Endothelial cell of umbilical vein (primary cell): ENCODE measurements at places on chromosomes 3 and 15. TPM values are rescaled to one million over a fixed set of nuclear protein-coding genes. Genes with fewer than 3 reads are reported as not detected.

Gene NR2C2
- total RNA-seq, result 58.4 and 59.8 TPM in 2 replicates

DNA sequence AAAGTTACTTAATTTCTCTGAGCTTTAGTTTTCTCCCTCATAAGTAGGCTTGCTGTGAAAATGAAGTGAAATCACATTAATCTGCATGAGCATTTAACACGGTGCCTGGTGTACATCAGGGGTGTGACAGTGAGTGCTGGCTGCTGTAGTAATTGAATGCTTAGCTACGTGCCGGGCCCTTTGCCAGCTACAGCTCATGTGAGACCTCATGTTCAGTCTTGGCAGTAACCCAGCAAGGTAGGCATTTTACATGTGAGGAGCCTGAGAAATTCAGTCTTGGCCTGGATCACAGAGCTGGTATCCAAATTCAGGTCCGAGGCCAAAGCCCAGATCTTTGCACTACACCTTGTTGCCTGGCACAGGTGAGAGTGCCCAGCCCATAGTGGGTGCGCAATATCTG, 9.1 kb downstream of the GHRL start:
- peaks cover 10% of the 10 kb centered on the region for H3K36me3 ChIP-seq
- H3K4me3 ChIP-seq, result no peak overlapping the region
- no peaks in the 10 kb centered on the region for H3K4me1 ChIP-seq
- H3K27me3 ChIP-seq, result no peaks in the 10 kb centered on the region
- no peak for DNase-seq

DNA sequence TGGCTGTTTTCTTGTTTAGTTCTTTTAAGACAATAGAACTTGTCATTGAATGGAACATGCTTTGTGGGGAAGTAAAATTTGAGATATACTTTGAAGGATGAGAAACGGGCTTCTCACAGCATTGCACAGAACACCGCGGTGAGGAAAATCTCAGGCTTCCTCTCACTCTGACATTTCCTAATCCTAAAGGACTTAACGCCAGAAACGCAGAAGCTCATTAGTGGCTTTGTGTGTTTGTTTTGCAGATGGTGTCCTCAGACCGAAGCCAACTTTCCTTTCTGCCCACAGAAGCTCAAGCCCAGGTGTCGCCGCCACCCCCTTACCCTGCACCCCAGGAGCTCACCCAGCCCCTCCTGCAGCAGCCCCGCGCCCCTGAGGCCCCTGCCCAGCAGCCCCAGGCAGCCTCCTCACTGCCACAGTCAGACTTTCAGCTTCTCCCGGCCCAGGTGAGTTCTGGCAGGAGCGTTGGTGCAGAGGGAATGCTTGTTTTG, 78.9 kb upstream of the BLM start:
- H3K36me3 ChIP-seq, result peaks cover 29% of the 10 kb centered on the region
- H3K27ac ChIP-seq, result no peak overlapping the region
- no peak overlapping the region for H3K4me3 ChIP-seq
- no peak for DNase-seq
- no peaks in the 10 kb centered on the region for H3K27me3 ChIP-seq
- no peaks in the 10 kb centered on the region for H3K4me1 ChIP-seq

Gene C3orf85
- total RNA-seq, result not detected in 2 replicates

GRCh38 chr3:124078953-124079911, 87.3 kb upstream of the ROPN1 start:
- H3K27ac ChIP-seq, result no peak overlapping the region
- DNase-seq, result peak; percentile 34
- no peaks in the 10 kb centered on the region for H3K36me3 ChIP-seq
- H3K4me1 ChIP-seq, result no peaks in the 10 kb centered on the region
- H3K27me3 ChIP-seq, result no peaks in the 10 kb centered on the region

- no peaks in the 10 kb centered on the region for H3K27me3 ChIP-seq
- H3K27ac ChIP-seq, result no peak overlapping the region
- no peaks in the 10 kb centered on the region for H3K36me3 ChIP-seq
- DNase-seq, result no peak
- H3K4me1 ChIP-seq, result no peaks in the 10 kb centered on the region
- H3K4me3 ChIP-seq, result no peak overlapping the region
Observed at GRCh38 chr3:182406786-182407185, 386.5 kb upstream of the ATP11B start.

DNA sequence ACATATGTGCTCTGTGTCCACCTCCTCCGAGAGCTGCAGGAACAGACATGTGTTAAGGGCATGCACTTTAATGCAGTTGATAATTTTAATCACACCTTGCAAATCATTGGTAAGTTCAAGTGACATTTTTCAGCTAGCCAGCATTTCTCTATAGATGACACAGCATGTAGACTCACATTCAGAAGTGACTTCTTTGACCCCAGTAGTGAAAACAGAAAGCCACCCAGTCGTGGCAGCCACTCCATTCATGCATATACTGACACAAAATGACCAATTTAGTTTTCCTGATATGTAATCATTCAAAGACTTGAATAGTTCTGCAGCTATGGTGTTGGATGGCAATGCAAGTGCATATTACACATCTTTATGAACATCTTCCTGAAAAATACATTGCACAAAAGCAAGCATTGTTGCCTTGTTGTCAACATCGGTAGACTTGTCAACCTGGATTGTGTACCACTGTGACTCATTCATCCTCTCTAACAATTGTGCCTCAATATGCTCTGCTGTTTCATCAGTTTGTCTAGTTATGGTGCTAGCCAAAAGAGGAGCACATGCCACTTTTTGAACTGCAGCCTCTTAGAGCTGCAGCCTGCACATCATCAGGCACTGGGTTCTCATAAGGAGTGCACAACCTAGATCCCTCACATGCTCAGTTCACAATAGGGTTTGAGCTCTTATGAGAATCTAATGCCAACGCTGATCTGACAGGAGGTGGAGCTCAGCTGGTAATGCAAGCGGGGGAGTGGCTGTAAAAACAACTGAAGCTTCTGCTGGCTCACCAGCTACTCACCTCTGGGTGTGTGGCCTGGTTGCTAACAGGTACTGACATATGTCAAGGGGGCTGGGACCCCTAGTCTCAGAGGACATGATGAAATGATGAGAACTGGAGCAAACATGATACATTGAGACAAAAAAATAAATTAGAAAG, 622.0 kb downstream of the PYDC2 start:
- no peak overlapping the region for H3K27ac ChIP-seq
- H3K27me3 ChIP-seq, result no peaks in the 10 kb centered on the region
- no peaks in the 10 kb centered on the region for H3K36me3 ChIP-seq
- no peaks in the 10 kb centered on the region for H3K4me1 ChIP-seq
- H3K4me3 ChIP-seq, result no peak overlapping the region

DNA sequence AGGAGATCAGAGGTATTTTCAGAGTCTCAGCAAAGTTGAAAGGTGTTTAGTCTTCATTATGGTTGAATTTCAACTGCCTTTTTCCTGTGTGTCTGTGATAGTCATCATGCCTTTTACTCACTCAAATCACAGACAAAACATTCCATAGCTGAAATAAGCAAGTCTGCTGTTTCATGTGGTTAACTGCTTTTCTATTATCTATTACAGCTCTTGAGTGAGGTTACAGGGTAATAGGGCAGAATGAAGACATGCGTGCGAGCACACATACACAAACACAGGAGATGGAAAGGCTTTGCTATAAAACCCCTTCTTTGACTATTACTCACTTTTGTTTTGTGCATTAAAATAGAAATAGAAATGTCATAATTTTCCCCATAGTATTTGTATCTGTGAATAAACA, 192.6 kb upstream of the RARB start:
- no peak overlapping the region for H3K27ac ChIP-seq
- no peaks in the 10 kb centered on the region for H3K27me3 ChIP-seq
- no peak for DNase-seq
- no peak overlapping the region for H3K4me3 ChIP-seq
- no peaks in the 10 kb centered on the region for H3K36me3 ChIP-seq

- H3K4me1 ChIP-seq, result no peaks in the 10 kb centered on the region
- H3K4me3 ChIP-seq, result no peak overlapping the region
- H3K27me3 ChIP-seq, result no peaks in the 10 kb centered on the region
- H3K36me3 ChIP-seq, result no peaks in the 10 kb centered on the region
- DNase-seq, result no peak
- no peak overlapping the region for H3K27ac ChIP-seq
Observed at GRCh38 chr3:54901906-54902685, 25.8 kb downstream of the LRTM1 start.

DNA sequence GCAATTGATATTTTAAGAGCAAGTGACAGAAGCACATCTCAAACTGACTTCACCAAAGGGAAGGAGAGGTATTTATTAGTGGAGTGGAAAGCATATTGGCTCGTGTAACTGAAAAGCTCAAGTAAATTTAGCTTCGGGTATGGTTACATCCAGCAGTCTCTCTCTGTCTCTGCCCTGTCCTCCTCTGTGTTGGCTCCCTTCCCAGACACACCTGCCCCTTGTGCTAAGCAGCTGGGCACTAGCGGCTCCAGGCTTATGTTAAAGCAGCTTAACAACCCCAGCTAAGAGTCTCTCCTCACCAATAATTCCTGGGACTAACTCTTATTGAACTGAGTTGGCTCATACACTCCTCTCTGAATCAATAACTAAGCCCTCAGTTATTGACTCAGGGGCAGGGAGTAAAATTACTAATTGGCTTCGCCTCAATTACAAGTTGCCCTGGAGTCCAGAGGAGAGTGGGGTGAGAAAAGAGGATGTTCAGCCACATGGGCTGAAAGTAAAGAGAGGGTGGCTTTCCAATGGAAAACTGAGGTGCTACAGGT, 12.8 kb upstream of the SH3BP5 start:
- H3K4me1 ChIP-seq, result peaks cover 4% of the 10 kb centered on the region
- H3K36me3 ChIP-seq, result no peaks in the 10 kb centered on the region
- no peak for DNase-seq

DNA sequence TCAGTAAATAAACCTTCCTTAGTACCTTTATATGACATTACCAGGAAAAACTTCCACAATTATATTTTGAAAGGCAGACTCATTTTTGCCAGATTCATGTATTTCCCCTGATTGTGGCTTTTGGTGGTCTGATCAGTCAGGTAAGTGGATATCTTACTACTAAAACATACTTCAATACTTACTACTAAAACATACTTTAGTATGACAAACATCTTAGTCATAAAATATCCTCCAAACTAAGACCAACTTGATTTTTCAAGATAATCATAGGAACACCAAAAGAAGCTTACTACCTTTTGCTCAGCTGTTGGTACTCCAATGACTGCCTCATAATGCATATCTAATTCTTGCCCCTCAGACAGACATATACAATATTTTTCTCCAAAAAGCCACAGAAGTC, 9.3 kb downstream of the TJP1 start:
- no peak overlapping the region for H3K27ac ChIP-seq
- no peak for DNase-seq
- H3K27me3 ChIP-seq, result no peaks in the 10 kb centered on the region
- H3K4me3 ChIP-seq, result no peak overlapping the region

GRCh38 chr15:59298854-59299250, 73.8 kb downstream of the MYO1E start:
- DNase-seq, result no peak
- peaks cover 54% of the 10 kb centered on the region for H3K4me1 ChIP-seq
- no peaks in the 10 kb centered on the region for H3K27me3 ChIP-seq
- H3K27ac ChIP-seq, result no peak overlapping the region
- H3K36me3 ChIP-seq, result no peaks in the 10 kb centered on the region

DNA sequence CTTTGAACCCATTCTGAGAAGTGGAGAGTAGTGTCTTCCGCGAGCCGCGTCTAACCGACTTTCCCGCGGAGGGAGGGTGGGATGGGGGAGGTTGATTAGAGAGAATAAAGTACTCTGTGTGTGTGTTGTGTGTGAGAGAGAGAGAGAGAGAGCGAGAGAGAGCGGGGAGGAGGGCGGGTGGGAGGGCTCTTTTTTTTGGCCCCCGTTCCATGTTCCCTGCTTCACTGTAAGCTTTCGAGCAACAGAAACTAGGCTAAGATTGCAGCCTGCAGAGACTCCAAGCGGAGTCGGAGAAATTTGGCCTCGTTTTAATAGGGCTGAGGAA, 1.6 kb upstream of the MEIS2 start:
- H3K4me1 ChIP-seq, result peaks cover 13% of the 10 kb centered on the region
- no peak for DNase-seq
- no peak overlapping the region for H3K27ac ChIP-seq

DNA sequence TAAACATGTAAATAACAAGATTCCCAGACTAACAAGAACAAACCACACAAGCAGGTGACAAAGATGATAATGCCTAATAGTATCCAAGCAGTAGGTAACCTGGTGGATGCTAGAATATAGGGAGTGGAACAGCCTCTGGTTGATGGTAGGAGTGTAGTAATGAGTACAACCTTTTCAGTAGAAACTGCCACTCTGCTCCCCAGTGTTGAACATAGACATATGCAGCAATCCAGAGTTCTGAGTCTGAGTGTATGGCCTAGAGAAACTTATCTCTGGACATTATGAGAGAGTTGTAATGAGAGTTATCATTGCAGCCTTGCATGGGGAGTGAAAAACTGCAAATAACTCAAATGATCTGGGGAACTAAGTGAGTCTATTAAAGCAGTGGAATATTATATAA, 76.1 kb upstream of the ACAD9 start:
- peaks cover 14% of the 10 kb centered on the region for H3K36me3 ChIP-seq
- no peak for DNase-seq
- H3K27ac ChIP-seq, result no peak overlapping the region
- H3K4me3 ChIP-seq, result no peak overlapping the region
- H3K4me1 ChIP-seq, result peaks cover 29% of the 10 kb centered on the region
- no peaks in the 10 kb centered on the region for H3K27me3 ChIP-seq

GRCh38 chr15:68114356-68114755, 60.2 kb downstream of the PIAS1 start:
- peak overlapping the region; percentile 1 for H3K27ac ChIP-seq
- H3K4me3 ChIP-seq, result peak overlapping the region; percentile 29
- no peaks in the 10 kb centered on the region for H3K27me3 ChIP-seq
- H3K36me3 ChIP-seq, result no peaks in the 10 kb centered on the region

DNA sequence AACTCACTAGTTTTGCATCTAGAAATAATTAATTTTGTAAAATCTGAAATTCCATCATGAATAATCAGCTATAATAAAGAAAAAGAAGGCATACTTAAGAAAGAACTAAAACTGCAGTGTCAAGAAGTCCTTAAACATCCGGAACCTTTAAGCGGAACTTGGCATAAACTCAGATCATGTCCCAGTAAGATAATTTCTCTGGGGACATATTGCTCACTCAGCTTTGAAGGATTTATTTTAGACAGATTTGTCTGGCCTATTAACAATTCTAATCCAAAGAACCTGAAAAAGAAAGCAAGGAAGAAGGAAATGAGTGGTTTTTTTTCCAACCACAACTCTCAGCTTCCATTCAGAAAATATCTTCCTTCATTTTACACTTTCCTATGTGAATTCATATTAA, 850.3 kb downstream of the ROBO1 start:
- H3K27ac ChIP-seq, result no peak overlapping the region
- H3K27me3 ChIP-seq, result no peaks in the 10 kb centered on the region
- no peaks in the 10 kb centered on the region for H3K36me3 ChIP-seq
- H3K4me1 ChIP-seq, result peaks cover 2% of the 10 kb centered on the region
- H3K4me3 ChIP-seq, result no peak overlapping the region

DNA sequence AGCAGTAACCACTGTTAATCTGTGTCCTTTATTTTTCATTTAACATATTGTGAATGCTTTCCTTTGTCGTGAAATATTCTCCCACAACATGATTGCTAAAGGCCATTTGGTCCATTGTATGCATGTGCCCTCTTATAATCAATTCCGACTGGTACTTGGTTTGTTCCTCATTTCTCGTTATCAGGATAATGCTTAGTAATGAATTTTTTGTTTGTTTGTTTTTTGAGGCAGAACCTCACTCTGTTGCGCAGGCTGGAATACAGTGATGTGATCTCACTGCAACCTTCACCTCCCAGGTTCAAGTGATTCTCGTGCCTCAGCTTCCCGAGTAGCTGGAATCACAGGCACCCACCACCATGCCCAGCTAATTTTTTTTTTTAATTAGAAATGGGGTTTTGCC, 22.0 kb downstream of the SPATA12 start:
- no peak for DNase-seq
- no peak overlapping the region for H3K4me3 ChIP-seq
- H3K36me3 ChIP-seq, result no peaks in the 10 kb centered on the region
- peaks cover 22% of the 10 kb centered on the region for H3K4me1 ChIP-seq
- H3K27ac ChIP-seq, result no peak overlapping the region
- peaks cover 2% of the 10 kb centered on the region for H3K27me3 ChIP-seq
